ENCODE measurements at places on chromosomes 4 and X. TPM values are rescaled to one million over a fixed set of nuclear protein-coding genes. Genes with fewer than 3 reads are reported as not detected.

HOPX gene
- total RNA-seq: 7.6 TPM

ADH1A gene
- total RNA-seq: not detected

TEX13B gene
- total RNA-seq: not detected

SLC26A1 gene
- 0.13 TPM for total RNA-seq

NLRP2B gene
- total RNA-seq: under 0.01 TPM

PABPC1L2B gene
- not detected for total RNA-seq

NXF2 gene
- total RNA-seq: not detected

CXCL8 gene
- 35.7 TPM for total RNA-seq

SLC34A2 gene
- total RNA-seq: under 0.01 TPM

NDUFB11 gene
- total RNA-seq: 69.4 TPM

LEF1 gene
- total RNA-seq: not detected

JAKMIP1 gene
- total RNA-seq: not detected
